T-helper 17 cell (primary cell): ENCODE measurements at places on chromosomes 6 and 20.

GRCh38 chr6:155439376-155439775, 16.3 kb downstream of the NOX3 start:
- peaks cover 3% of the 10 kb centered on the region for H3K4me1 ChIP-seq
- DNase-seq = no peak
- no peaks in the 10 kb centered on the region for H3K36me3 ChIP-seq
- H3K27ac ChIP-seq = no peak overlapping the region

DNA sequence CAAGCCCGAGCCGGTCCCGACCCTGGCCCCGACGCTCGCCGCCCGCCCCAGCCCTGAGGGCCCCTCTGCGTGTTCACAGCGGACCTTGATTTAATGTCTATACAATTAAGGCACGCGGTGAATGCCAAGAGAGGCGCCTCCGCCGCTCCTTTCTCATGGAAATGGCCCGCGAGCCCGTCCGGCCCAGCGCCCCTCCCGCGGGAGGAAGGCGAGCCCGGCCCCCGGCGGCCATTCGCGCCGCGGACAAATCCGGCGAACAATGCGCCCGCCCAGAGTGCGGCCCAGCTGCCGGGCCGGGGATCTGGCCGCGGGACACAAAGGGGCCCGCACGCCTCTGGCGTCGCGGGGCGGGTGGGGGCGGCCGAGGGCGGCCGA, 37.5 kb downstream of the YTHDF1 start:
- peaks cover 3% of the 10 kb centered on the region for H3K36me3 ChIP-seq
- no peak for DNase-seq
- H3K27me3 ChIP-seq = peaks cover 42% of the 10 kb centered on the region
- H3K4me3 ChIP-seq = no peak overlapping the region
- H3K4me1 ChIP-seq = peaks cover 10% of the 10 kb centered on the region

DNA sequence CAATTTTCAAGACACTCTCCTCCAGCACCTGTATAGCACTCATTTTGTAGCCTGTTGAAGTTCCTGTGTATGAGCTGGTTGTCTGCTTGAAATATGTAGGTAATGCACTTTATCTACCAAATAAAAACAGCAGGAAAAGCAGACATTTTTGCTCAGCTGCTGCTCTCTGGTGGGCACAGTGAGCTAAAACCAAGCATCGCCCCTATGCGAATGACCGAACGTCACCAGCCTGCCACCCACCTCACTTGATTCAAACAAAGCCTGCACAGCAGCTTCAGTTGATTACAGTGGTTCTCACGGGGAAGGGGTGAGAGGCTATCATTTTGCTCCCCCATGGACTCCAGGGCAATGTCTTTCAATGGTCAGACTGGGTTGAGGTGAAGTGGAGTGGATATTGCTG, 185.7 kb downstream of the SASH1 start:
- DNase-seq = no peak
- H3K4me1 ChIP-seq = peaks cover 12% of the 10 kb centered on the region
- no peak overlapping the region for H3K4me3 ChIP-seq
- H3K36me3 ChIP-seq = peaks cover 3% of the 10 kb centered on the region
- H3K27me3 ChIP-seq = peaks cover 9% of the 10 kb centered on the region

DNA sequence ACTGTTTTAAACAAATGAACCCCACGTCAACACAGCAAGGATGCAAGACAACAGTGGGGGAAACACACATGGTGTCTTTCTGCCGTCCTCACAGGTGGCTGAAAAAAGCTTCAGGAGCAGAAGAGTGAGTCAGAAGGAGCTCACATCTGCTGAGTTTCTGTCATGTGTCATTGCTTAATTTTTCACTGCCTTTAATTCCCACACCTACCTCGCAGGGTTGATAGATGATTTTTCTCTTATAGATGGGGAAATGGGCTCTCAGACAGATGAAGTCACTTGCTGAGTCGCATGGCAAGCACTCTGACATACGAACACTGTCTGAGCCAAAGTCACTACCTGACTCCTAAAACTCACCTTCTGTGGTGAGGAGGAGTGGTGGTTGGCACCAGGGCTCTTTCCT, 28.3 kb upstream of the CARMIL1 start:
- DNase-seq = no peak
- H3K27ac ChIP-seq = no peak overlapping the region
- H3K4me3 ChIP-seq = no peak overlapping the region
- H3K27me3 ChIP-seq = peaks cover 22% of the 10 kb centered on the region
- no peaks in the 10 kb centered on the region for H3K4me1 ChIP-seq

DNA sequence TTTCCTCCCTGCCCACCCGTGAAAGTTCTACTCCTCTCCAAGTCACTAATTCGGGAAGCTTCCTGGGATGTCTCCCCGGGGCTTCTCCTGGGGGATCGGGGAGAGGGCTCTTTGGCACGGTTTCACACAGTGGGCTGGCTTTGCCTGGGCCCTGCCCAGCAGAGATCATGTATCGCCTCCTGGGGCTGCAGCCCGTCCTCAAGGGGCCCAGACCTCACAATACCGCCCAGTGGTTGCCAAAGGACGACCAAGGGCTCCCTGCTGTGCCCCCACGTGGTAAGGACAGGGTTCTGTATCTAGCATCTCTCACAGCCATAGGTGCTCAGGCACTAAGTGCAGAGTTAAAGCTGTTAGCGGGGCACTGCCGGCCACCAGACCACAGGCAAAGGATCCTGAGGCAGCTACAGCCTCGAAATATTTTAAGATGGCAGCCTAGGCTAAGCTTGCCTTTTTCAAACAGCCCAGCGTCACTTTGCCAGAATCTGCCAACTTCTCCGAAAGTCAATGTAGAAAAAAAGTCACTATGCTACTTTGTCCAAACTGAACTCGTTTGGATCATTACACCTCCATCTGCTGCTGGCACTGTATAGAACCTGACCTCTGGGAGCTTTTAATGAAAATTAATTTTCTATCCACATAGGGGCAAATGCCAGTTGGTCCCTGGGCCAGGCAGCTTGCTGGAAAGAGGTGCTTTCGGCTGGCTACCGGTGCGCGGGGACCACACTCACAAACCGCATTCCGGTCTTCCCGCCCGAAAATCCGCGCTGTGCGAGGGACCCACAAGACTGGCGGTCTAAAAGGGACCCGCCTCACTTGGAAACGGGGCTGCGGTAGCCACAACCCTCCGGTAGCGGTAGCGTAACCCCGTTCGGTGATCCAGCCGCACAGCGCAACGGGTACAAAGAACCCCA, 1.3 kb upstream of the NNAT start:
- H3K4me1 ChIP-seq = peaks cover 43% of the 10 kb centered on the region
- no peak overlapping the region for H3K4me3 ChIP-seq
- DNase-seq = no peak
- peaks cover 6% of the 10 kb centered on the region for H3K36me3 ChIP-seq
- no peak overlapping the region for H3K27ac ChIP-seq
- H3K27me3 ChIP-seq = no peaks in the 10 kb centered on the region
